ENCODE measurements at places on chromosomes 2 and 18. TPM values are rescaled to one million over a fixed set of nuclear protein-coding genes. Genes with fewer than 3 reads are reported as not detected.
A peak's percentile ranks its signal among the peaks of the same experiment; 100 is the strongest.

- H3K4me1 ChIP-seq = no peaks in the 10 kb centered on the region
- H3K27me3 ChIP-seq = no peaks in the 10 kb centered on the region
- H3K36me3 ChIP-seq = no peaks in the 10 kb centered on the region
- DNase-seq = no peak
- H3K27ac ChIP-seq = no peak overlapping the region
Measured at GRCh38 chr2:23311186-23311585, 73.8 kb upstream of the KLHL29 start.

DNA sequence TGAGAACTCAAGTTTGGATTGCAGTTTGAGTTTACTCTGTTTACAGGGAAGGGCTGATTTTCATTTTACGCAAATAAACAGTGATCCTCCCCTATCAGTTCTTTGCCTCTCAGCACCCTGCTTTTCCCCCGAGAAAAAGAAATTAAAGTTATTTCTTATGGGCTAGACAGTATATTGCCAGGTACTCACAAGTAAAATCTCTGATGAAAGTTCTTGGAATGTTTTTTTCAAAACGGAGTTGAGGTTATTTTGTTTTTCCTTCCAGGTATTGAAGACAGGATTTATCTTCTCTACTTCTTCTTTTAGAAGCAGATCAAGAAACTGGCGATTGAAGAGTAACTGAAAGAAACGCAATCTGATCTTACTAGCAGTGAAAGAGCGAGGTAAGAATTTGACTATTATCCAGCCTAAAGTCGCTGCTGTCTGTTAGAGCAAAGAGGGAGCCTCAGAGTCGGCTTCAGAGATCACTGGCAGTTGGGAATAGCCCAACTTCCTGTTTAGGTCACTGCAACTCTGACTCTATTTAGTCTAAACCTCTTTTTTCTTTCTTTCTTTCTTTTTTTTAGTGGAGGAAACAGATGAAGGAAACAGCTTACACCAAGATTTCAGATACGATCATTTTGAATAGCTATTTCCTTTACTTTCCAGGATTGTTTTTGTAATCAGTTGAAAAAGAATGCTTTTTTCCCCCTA lies at the start of gene TFPI:
Gene TFPI (minus strand): TSS at position 425 of the 693 bp plus-strand sequence. CDS start 50,667 bp downstream, outside the sequence.
- no peaks in the 10 kb centered on the region for H3K36me3 ChIP-seq
- H3K27ac ChIP-seq = no peak within 1 kb of the TSS
- no peak for DNase-seq

DNA sequence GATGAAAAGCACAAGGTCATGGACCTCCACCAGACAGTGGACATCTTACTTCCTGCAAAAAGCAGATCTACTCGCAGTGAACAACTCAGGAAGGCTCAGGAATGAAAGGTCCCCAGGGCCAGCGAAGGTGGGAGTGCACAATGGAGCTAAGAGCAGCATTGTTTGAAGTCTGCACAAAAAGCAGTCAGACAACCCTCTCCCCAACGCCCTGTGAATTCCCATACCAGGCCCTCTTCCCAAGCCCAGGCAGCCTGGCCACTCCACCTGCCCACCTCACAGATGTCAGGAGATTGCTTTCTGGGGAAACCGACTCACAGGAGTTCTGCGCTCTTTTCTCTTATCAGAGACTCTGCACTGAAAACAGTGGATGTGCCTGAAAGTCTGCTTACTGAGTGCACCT lies 34.8 kb downstream of the ST8SIA5 start:
- no peaks in the 10 kb centered on the region for H3K36me3 ChIP-seq
- no peaks in the 10 kb centered on the region for H3K4me1 ChIP-seq
- no peak overlapping the region for H3K4me3 ChIP-seq
- peaks cover 2% of the 10 kb centered on the region for H3K27me3 ChIP-seq
- DNase-seq = no peak

DNA sequence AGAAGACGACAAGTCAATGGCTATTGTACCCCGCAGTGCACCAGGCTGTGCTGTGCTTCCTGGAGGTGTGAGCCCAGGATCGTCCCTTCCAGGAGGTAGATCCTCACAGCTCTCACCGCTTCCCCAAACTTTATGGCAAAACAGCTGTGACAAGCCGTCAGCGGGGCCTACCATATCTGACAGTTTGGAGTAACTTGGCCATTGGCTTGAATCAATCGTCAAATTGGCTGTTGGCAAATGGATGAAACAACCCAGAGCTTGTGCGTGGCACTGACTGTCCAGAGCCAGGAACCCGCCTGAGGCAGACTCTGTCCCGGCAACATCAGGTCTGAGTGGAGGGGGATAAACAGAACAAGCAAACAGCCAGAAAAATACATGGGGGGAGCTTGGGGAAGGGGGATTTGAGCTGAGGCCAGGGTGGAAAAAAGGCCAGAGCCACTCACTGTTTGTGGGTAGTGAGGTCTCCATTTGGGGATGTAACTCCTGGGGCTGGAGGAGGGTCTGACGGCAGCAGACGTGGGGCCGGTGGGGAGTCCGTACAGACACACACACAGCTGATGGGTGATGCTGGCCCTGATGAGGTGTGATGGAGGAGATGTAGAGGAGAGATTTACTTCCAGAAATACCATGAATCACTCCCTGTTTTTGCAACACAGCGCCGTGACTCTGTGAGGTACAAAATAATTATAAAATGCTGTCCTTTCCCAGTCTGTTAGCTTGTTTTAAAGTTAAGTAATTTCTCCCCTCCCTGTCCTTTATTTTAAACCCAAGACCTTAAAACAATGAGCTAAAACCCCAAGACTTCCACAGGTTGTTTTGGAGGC lies 174.8 kb downstream of the TWIST2 start:
- no peaks in the 10 kb centered on the region for H3K36me3 ChIP-seq
- no peak overlapping the region for H3K27ac ChIP-seq
- H3K27me3 ChIP-seq = peaks cover 8% of the 10 kb centered on the region
- no peaks in the 10 kb centered on the region for H3K4me1 ChIP-seq
- no peak overlapping the region for H3K4me3 ChIP-seq

DNA sequence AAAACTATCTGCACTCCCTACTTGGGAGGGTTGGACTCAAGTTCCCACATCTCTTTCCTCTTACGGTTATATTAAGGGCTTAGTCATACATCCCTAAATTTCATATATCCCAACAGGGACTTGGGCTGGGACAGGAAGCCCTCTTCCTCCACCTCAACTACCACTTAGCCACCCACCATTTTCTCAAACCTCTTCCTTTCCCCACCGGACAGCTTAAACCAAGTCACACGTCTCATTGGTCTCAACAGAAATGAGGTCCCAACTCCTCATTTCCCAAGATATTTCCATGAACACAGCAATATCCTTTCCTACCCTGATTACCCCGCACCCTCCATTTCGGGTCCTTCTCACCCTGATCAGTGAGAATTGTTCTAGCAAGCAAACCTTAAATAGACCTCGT lies 736 bp downstream of the ZSCAN30 start:
- H3K4me1 ChIP-seq = peaks cover 37% of the 10 kb centered on the region
- peaks cover 25% of the 10 kb centered on the region for H3K36me3 ChIP-seq
- H3K27ac ChIP-seq = peak overlapping the region; percentile 93
- H3K27me3 ChIP-seq = no peaks in the 10 kb centered on the region
- H3K4me3 ChIP-seq = peak overlapping the region; percentile 98
- DNase-seq = no peak

GRCh38 chr2:170715062-170715931 lies at the start of gene SP5:
Gene SP5, plus strand, starts transcription at chr2:170715337. Its CDS starts 176 bp downstream, at chr2:170715513.
- H3K27me3 ChIP-seq = peaks cover 68% of the 10 kb centered on the region
- H3K36me3 ChIP-seq = peaks cover 3% of the 10 kb centered on the region
- peaks cover 37% of the 10 kb centered on the region for H3K4me1 ChIP-seq
- H3K27ac ChIP-seq = no peak within 1 kb of the TSS
- peak within 1 kb of the TSS; percentile 69 for H3K4me3 ChIP-seq

- no peaks in the 10 kb centered on the region for H3K36me3 ChIP-seq
- no peaks in the 10 kb centered on the region for H3K4me1 ChIP-seq
- no peak overlapping the region for H3K27ac ChIP-seq
- peak; percentile 29 for DNase-seq
- H3K27me3 ChIP-seq = peaks cover 2% of the 10 kb centered on the region
Measured at GRCh38 chr2:114550895-114551793, 108.7 kb downstream of the DPP10 start.

SPHKAP gene
- total RNA-seq = not detected

DPP4 gene
- total RNA-seq = 30.7 TPM

AMER3 gene
- not detected for total RNA-seq

SCG2 gene
- total RNA-seq = not detected

GALNT5 gene
- total RNA-seq = not detected
